Renal cortex interstitium (tissue), 15 donors: ENCODE measurements at places on chromosomes 12 and 14.

DNA sequence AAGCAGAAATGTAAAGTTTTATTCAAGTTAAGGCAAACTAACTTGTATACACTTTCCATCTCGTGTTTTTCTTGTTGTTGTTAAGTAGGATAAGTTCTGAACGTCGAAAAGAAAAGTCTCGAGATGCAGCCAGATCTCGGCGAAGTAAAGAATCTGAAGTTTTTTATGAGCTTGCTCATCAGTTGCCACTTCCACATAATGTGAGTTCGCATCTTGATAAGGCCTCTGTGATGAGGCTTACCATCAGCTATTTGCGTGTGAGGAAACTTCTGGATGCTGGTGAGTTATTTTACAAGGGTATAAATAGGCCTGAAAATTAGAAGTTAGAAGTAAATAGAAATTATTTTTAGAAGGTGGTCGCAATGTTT, 25.0 kb downstream of the HIF1A start:
- no peak for DNase-seq

DNA sequence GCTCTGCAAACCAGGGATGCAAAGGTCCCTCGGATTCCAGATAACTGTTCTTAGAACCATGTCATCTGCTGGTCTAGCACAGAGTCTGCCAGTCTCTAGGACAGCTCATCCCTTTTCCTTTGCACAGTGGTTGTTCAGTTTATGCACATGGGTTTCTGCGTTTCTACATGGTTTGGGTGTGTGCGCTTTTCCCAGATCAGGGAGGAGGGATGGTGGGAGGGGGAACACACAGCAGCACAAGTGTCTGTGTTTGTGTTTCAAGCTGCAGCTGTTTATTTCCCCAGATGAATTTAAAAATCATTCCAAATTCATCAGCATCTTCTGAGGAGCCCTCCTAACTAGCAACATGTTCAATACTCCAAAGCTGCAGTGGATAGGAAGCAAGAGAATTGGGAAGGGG, 45.4 kb downstream of the ANO2 start:
- DNase-seq: no peak

DNA sequence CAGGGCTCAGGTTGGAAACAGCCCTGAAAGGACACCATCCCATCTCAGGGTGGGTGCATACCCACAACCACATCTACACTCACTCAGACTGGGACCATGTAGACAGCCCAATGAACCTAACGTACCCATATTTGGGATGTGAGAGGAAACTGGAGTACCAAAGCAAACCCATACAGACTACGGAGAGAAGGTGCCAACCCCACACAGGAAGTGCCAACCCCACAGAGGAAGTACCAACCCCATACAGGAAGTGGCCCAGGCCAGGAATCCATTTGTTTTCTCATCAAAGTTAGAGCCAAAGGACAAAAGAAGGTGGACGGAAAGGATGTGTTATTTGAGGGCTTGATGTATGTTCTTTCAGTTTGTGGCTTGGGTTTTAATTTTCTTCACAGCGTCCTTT, 19.5 kb upstream of the SPIC start:
- no peak for DNase-seq

DNA sequence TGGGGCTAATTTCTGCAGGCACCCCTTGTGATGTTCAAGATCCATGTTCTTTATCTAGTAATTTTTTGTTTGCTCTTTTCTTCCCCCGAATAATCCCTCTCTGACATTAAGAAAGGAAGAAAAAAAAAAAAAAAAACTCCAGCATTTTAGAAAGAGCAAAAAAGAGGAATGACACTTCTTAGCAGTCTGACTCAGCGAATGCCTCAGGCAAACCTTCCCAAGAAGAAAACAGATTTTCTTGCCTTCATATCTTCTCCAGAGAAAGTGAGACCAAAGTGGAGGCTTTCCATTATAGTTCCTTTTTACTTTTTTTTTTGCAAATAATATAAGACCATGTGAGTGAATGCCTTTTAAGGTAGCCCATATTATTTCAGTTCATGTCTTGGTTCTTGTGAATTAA, 479.0 kb upstream of the SYT1 start:
- DNase-seq: no peak

DNA sequence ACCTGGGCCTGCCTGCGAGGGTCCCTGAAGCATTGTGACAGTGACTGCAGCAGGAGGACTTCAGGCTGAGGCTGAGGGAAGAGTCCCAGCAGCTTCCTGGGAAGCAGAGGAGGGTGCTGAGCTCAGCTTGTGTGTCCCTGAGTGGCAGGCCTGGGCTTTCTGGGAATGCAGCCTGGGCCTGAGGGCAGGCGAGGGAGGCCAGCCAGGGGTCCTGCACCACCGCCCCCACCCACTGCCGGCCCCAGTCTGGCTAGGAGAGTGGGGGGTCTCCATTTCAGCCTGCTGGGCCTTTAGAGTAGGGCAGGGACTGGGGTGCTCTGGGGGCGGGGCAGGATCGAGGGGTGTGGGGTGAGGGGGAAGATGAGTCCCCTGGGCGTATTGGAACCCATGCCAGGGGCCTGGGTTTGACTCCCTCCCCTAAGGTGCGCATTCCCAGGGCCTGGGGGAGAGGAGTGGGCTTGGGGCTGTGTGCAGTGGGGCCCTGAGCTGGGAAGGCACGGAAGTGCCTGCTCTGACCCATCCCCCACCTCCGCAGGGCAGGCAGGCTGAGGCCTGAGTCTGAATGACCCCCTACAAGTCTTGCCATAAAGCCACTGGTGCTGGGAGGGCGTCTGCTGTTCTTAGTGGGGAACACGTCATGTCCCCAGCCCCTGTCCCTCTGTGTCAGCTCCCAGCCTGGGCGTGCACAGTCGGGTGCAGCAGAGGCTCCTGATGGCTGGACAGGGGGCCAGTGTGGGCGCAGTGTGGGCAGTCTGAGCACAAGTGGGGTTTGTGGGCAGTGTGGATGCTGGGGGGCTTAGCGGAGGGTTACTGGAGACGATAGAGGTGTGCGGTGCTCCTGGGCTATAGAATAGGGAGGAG, 46.4 kb downstream of the KRT80 start:
- no peak for DNase-seq

GRCh38 chr12:761256-761655, 8.9 kb downstream of the WNK1 start:
- no peak for DNase-seq

DNA sequence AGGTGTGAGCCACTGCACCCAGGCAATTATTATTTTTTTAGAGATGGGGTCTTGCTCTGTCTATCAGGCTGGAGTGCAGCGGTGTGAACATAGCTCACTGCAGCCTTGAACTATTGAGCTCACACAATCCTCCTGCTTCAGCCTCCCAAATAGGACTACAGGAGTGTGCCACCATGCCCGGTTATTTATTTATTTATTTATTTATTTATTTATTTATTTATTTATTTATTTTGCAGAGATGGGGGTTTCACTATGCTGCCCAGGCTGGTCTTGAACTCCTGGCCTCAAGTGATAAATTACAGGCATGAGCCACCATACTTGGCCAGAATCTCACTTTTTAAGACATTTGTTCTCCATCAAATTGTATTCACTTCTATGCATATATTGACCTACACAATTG, 51.8 kb downstream of the SAV1 start:
- no peak for DNase-seq

DNA sequence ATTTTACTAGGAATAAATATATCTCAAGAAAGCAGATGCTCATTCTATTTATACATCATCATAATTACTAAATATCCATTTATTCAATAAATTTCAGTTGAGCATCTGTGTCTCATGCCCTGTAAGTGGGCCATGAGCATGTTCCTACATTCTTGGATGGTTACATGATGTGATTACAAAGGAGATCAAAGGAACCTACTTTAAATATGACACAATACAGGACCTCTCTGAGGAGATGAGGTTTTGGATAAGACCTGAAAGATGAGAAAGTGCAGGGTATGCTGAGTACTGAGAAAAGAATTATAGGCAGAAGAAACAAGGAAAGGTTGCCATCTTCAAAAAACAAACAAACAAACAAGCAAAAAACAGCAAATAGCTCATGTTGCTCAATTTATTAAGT, 105.4 kb upstream of the CNTN1 start:
- DNase-seq: no peak

DNA sequence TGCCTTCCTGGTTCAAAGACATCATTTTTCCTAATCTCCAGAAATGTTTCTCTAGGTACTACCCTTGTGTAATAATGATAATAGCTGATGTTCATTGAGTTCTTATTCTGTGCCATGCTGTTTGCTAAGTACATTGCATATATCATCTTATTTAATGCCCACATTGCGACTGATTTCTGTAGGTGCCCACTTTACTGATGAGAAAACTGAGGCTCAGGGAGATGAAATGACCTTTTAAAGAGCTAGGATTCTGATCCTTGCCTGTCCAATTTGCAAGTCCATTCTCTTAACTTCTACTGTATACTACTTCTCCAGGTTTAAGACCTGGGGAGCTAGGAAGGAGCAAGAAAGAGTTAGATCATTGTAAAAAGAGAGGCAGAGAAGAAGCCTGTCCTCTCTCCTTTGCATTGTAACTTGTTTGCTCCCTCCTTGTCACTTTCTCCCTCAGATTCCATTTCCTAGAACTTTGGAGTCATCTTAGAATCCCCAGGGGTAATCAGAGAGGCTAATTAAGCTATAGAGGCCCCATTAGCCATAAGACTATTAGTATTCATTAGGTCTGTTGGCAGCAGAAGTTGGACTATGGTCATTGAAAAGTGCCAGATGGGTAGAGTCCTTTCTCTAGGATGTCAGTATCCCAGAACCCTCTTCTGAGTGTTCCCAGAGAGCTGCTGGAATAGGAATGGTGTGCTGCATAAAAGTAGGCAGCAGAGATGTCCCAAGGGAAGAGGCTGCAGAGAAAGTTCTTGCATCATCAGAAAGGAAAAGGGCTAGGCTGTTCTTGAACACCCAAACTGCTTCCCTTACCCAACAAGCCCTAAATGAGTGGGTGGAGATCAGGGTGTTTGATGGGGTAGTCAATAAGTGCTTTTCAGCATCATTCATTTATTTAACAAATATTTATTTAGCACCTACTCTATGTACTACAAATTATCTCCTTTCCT, 3.1 kb downstream of the DGKA start:
- DNase-seq: no peak

- no peak for DNase-seq
Measured at GRCh38 chr12:91182636-91183455, at the start of gene DCN. Gene DCN (minus strand): TSS chr12:91182817. CDS start chr12:91178552, 4,265 bp downstream.

GRCh38 chr14:51295646-51296263, 55.7 kb downstream of the TMX1 start:
- DNase-seq: no peak

DNA sequence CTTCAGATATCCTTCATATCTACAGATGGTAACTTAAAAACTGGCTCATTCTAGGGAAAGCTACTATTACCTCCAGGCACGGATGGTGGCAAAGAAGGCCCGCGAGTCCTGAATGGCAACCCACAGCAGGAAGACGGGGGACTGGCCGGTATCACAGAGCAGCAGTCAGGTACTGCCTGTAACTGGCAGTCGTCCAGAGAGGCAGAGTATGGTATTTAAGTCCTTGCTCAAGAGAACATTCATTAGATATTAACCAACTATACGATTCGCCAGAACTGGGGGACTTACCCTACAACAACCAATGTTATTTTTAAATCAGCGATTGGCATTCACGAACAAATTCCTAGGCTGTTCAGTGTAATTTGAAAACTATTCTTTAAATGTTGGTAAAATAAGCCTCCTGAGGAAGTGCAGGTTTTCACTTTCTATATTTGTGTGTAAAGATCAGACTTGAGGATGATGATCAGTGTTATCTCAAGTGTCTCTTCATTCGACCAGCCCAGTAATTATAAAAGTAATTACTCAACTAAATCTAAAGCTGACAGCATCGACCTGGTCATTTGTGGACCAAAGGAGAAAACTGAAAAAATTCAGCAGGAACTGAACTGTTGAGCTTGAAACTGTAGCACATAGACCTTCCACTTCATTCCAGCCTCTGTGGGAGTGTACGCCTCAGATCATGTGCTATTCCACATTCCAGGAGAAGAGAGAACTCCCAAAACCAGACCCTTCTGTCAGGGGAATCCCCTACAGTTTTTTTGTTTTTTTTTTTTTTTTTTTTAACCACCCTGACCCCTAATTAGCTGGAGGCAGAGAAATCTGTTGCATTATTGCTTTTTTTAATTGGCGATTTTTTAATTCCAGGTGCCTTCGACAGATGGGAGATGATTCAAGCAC, 75.6 kb downstream of the ESR2 start:
- DNase-seq: no peak

DNA sequence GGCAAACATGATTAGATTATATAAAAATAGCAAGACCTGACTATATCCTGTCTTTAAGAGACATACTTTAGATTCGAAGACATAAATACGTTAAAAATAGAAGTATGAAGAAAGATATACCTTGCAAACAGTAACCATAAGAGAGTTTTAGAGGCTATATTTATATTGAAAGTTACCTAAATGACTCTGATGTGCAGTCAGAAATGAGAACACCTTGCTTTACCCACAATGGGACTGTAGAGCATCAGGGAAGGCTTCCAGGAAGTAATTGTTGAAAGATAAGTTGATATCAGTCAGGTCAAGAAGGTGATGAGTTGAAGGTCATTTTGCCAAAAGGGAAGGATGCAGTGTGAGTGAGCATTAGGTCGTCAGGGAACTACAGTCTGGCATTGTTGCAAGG, 110.2 kb downstream of the NEDD1 start:
- DNase-seq: no peak

DNA sequence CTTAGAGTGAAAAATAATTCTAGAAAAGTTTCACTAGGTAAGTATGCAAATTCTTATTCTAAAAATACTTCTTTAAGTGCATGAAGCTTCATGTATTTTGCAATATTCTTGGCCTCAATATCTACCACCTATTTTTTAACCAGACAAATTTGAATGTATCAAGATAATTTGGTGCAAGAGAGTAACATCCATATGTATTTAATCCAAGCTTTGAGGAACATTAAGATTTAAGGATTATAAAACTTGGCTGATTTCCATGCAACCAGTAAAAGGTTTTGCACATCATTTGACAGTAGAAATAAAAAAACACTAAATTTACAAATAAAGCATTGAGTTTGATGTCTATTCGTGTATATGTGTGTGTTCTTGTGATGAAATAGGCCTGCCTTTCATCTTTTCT, 7.7 kb downstream of the LUM start:
- DNase-seq: no peak

- DNase-seq: no peak
Measured at GRCh38 chr14:34568803-34569202, 29.3 kb upstream of the EAPP start.

DNA sequence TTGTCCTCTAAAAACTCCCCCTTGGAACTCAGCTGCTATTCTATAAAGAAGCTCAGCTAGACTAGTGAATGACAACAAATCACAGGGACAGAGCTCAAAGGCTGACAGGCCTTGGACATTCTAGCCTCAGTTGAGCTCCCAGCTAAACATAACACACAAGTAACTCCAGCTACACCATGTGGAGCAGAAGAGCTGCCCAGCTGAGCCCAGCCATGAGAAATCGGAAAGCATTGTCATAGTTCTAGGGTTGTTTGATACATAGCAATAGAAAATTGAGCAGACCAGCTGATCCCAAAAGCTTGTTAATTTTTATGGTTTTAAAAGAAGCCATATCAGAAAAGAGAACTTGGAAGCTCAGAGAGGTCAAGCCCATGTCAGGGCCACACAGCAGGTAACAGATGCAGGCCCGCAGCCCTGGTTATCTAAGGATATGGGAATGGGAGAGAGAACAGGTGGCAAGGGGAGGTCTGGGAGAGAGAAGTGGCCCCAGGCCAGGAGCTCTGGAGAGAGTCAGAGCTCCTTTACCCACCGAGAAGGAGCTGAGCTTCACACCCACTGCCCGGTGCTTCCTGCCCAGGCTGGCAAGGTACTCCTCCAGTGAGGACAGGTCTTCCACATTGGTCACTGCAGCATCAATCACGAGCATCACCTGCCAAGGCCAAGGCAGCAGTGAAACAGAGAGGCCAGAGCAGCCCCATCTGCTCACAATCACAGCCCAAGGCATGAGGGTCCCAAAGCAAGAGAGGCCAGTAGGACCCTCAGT, 2.9 kb downstream of the NGB start:
- DNase-seq: no peak
